ENCODE measurements at places on chromosomes 4 and X.

DNA sequence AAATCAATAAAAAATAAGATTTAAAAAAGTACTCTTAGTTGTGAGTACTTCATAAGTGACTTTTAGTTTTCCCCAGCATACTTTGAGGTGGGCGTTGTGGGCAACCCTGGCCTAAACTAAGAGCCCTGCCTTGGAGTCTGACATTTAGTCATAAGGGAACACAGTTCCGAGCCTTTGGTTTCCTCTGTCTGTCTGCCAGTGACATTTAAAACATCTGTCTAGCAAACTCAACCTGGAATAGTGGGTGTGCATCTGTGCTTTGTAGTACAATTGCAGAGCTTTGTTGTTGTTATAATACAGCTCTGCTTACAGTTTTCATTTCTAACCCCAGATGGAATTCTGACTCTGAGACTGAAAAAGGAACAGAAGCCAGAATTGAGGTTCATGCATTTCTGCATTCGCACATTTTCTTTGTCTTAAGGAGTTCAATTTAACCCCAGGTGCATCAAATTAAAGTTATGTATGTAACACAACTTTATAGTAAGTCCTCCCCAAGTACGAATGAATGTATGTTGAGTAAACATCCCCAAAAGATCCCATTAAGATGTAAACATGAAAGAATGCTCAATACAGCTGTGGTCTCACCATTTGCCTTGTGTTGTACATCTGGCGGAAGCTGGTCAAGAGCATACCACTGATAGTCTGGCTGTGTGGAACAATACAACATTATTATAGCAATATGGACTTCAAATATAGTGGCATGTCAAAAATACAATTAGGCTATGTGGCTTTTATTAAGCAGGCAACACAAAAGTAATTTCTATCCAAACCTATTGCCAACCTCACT lies 25.9 kb downstream of the TNIP3 start:
- no peak for DNase-seq

GRCh38 chrX:150683536-150684146 lies 9.6 kb upstream of the MTMR1 start:
- DNase-seq, result no peak

- no peak for DNase-seq
These were observed 1.4 kb downstream of the C4orf36 start for GRCh38 chr4:86890790-86891189.

DNA sequence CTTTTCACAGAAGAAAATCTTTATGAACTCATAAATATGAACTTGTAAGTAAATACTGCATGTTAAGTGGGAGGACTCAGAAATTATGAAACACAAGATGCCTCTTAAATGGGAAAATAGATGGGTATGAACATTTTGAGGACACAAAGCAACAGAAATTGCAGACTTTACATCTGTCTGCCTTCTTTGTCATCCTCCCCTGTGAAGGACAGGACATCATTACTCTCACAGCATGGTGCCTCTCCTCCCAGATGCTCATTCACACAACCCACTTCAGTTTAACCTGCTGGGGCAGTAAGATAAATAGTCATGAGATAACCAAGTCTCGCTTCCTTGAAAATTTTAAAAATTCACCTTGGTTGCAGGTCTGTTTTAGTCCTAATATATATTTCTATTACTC lies 144.5 kb downstream of the APBB2 start:
- no peak for DNase-seq

DNA sequence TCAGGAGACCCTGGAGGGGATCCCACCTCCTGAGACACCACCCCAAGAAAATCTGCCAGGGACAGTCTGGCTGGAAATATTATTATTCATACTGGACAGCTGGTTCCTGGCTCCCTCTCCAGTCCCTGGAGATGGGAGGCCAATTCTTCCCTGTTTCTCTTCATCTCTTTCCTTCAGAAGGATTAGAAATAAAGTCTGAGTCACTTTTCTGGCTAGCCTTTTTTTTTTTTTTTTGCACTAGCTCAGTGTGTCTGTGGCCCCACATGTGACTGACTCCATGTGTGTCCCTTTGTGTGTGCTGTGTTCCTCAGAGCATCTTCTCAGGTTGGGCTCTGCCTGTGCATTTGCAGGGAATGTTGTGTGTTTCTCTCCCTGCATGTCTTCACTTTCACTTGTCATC lies 1.8 kb upstream of the FRMPD3 start:
- DNase-seq, result no peak

DNA sequence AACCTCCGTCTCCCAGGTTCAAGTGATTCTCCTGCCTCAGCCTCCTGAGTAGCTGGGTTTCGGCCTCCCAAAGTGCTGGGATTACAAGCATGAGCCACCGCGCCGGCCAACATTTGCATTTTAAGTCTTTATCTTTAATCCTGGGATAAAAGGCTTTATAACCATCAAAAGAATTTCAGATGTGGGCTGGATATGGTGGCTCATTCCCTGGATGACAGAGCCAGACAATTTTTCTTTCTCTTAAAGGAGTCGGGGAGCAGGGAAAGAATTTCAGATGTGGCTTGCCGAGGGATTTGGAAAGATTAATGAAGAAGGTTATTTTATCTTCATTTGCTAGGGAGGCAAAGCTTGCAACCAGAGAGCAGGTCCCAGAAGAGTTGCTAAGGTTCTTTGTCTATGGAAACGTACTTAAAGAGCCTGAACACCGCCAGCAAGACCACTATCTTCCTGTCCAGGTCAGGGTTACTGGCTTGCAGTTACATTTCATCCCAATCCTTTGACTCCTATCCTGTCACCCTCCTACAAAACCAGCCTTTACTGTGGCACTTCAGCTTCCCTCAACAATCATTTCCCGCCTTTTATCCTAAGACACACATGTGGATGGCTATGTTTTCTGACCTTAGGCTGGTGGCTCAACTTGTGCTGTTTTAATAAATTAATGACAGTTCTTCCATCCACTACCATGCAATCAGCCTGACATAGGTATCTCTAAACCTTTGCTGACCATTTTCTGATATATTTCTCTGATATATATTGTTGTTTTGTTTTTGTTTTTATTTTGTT lies 3.9 kb upstream of the KLHL8 start:
- no peak for DNase-seq

DNA sequence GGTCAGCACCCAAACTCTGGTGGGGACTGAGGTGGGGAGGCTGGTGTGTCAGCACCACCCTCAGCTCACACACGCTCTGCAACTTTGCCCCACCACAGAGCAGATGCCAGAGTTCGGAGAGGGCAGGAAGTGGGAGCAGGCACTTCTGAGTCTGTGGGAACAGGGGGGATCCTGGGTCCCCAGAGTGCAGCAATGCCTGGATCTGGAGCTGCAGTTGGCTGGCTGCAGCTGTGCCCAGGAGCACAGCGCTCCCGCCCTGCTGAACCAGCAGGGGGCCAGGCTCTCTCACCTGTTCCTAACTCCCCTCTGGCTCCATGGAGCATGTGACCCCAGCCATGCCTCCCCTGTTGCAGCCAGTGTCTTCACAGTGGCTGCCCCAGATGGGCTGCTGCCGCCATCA lies 252.4 kb downstream of the SPOCK3 start:
- no peak for DNase-seq

DNA sequence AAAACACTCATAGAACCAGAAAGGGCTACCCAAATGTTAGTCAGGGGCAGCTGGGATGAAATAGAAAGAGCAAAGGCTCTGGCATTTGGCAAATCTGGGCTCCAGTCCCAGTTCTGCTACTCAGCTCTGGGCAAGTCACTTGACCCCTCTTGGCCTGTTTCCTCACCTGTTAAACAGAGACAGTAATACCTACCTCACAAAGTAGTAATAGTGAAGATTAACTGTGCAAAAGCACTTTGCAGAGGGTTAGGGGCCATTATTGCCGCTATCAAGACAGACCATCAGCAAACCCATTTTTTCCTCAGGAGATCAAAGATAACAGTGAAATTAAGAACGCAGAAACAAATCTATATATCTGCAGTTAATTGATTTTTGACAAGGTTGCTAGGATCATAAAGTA lies 20.6 kb downstream of the ZBTB33 start:
- DNase-seq, result no peak

DNA sequence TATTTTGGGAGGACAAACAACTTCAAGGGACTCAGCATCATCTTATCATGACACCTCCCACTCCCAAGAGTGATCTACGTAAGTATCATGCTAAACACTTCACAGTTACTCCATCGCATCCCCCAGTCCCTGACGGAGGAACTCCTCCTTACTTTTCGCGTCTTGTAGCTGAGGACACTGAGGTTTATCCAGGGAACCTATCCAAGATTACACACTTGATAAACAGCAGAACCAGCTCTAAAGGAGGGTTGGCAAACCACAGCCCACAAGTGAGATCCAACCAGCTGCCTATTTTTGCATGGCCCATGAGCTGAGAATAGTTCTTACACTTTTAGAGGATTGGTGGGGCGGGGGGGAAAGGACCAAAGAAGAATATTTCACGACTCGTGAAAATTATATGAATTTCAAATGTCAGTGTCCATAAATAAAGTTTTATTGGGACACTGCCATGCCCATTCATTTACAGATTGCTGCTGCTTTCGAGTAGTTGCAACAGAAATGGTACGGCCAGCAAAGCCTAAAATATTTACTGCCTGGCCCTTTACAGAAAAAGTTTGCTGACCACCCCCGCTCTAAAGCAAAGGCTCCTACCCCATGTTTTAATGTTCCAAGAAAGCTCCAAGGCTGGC lies 47.8 kb downstream of the SEPSECS start:
- no peak for DNase-seq

- no peak for DNase-seq
These were observed 77.3 kb downstream of the FHDC1 start for GRCh38 chr4:153013202-153013977.

DNA sequence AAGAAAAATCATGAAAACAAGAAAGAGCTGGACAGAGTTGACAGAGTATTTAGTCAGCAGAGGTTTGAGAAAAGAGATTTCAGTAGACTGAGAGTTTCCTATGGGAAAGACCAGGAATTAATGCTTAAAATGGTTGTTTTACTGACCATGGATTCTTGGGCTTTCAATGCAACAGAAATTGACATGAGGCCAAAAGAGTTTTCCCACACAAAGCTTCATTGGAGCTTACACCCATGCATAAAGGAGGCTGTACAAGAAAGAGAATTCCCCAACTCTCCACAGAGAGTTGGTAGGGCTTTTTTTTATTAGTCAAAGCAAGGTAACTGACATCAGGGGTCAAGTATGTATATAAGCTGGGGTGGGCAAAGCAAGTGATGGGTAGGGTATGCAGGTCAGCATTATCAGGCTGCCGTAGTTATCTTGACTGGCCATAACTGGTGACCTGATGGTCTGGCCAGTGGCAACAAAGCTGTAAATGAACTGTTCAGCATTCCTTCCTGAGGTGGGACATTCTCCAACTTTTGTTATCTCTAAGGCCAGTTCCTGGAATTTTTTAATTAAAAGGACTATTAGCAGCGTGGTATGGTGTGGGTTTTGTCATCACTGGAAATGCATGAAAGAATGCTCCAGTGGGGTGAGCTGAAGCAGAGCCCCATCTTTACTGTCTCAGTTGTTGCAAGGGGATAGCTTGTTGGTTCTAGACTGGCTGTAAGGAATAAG lies 117.0 kb downstream of the ADAM29 start:
- no peak for DNase-seq

- DNase-seq, result no peak
These were observed 68.0 kb downstream of the N4BP2 start for GRCh38 chr4:40124690-40125089.

DNA sequence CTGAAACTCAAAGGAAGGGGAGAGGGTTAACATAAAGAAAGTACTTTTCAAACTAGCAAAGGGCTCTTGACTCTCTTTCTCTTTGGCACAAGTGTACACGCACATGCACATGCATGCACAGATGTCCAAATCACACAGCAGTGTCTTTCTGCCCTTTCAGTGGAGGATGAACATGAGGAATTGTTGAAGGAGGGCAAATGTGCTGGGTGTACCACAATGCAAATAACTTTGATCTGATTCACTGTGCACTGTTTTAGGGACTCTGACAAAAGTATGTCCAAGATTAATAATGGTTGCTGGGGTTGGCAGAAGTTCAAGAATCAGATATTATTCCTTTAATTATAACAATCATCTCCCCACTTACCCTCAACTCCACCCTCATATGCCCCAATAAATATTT lies 93.8 kb downstream of the GPC4 start:
- DNase-seq, result no peak

DNA sequence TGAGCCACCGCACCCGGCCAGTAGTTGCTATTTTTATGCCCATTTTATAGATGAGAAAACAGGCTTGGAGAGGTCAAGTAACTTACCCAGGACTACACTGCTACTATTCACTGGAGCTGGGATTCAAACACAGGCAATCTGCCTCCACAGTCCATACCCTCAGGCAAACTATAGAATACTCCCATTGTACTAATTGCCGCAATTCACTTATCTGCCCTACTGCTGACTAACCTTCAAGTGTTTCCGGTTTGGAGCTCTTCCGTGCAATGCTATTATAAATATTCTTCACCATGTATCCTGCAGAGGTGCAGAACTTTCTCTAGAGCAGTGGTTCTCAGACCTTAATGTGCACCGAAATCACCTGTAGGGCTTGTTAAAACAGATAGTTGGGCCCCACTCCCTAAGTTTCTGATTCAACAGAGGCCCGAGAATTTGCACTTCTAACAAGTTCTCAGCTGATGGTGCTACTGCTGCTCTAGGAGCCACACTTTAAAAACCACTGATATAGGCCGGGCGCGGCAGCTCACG lies 1.9 kb upstream of the G3BP2 start:
- DNase-seq, result no peak

- DNase-seq, result no peak
These were observed 128.5 kb upstream of the ARX start for GRCh38 chrX:25144043-25144940.

DNA sequence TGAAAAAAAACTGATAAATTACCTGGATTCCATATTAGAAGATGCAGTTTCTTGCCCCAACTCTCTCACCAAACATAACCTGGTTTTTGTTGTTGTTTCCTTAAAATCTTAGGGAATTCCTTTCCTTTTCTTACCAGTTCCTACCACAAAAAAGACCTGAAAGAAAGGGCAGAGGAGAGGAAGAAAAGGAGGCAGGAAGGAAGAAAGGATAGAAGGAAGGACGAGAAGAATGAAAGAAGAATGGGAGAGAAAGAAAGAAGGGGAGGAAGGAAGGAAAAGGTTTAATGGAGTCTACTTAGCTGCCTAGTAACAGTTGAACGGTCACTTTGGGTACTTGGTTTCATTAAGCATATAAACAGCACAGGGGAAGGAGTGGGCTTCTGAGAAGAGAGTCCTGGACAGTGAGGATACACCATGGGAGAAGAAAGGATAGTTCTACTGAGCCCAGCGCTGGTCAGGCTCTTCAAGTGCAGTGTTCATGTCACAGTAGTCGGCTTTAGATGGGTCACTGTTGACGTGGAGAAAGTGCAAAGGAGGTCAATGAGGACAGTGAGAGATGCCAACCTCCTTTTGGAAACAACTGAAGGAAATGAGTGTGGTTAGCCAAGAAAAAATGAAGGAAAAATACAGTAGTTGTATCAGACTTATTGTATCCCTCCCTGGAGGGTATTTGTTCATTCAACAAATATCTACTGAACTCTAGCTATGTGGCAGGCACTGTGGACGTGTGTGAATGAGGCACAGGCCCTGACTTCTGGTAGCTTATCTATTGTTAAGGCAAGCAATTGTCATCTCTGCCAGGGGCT lies 1.1 kb upstream of the CHIC2 start:
- no peak for DNase-seq

DNA sequence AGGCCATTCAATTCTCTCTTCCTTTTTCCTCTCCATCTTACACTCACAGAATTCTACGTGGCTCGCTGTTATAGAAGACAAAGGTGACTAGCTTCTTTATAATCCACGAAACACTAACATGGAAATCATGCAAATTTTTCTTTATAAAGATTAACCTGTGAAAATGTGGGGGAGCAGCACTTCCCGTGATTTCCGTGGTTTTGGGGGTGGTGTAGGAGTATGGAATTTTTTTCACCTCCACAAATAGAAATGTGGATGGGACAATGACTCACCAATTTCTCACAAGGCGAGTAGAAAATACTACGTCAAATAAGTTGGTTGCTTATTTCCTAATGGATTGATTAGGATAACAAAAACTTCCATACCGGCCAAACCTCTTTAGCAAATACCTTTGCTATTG lies 719.2 kb upstream of the TENM3 start:
- DNase-seq, result no peak
